Suppressor macrophage (primary cell): ENCODE measurements at places on chromosomes 5 and 9.

GRCh38 chr5:179271821-179272325, 73.4 kb downstream of the ADAMTS2 start:
- no peak for DNase-seq

- peak; percentile 11 for DNase-seq
Measured at GRCh38 chr5:56012281-56012963, 17.7 kb upstream of the IL6ST start.

DNA sequence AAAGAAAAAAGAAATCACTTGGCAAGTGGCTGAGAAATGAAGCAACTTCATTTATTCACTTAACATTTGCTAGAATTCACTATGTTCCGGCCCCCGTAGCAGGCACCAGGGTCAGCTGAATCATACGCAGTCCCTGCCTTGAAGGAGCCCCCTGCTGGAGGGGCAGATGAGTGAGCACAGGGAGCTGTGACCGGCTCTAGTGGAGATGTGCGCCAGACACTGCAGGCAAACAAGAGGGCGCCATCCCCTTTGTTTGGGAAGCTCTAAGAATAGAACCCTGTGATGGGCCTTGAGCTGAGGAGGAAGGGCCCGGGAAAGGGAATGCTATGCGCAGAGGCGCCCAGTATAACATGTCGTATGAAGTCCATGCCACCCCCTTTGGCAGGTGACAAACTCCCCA, 20.2 kb upstream of the RPL26L1 start:
- peak; percentile 40 for DNase-seq

- DNase-seq, result no peak
Measured at GRCh38 chr9:113712053-113712452, 164.1 kb upstream of the ZNF618 start.

DNA sequence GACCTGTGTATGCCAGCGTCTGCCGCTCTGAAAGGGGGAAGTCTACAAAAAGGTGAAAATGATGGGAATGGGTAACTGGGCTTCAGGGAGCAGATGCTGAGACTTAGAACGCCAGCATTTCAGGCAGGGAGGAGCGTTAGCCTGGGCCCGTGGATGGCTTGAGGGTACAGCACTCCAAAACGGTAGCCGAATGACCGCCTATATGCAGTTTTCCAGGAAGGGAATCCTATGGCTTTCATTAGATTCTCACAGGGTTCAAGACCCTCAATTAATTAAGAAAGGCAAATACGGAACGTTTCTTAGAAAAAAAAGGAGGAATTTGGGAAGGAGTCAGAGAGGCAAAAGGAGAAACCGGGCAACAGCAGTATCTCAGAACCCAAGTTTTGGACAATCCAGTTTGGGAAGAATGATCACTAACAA, 639 bp downstream of the AMACR start:
- no peak for DNase-seq

DNA sequence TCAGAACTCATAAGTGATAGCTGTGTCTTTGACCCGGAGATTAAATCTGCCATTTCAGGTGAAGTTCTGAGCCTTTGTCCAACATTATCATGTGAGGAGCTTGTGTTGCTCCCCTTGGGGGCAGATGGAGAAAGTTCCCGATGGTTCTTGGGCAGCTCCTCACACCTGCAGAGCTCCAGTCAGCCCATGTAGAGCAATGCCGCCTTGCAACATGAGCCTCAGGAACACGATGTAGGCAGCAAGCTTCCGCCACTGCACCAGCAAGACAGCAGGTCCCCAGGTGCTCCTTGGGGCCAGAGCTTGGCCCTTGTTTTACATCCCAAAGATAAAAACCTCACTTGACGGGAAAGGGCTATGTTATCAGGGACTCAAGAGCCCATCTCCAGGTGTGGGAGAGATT, 292.7 kb downstream of the IRX1 start:
- DNase-seq, result no peak

- DNase-seq, result no peak
Measured at GRCh38 chr5:90022002-90022710, 387.4 kb downstream of the CETN3 start.

GRCh38 chr5:158755986-158756385, 343.7 kb downstream of the EBF1 start:
- DNase-seq, result no peak

GRCh38 chr5:35303152-35303551, 72.9 kb upstream of the PRLR start:
- no peak for DNase-seq

DNA sequence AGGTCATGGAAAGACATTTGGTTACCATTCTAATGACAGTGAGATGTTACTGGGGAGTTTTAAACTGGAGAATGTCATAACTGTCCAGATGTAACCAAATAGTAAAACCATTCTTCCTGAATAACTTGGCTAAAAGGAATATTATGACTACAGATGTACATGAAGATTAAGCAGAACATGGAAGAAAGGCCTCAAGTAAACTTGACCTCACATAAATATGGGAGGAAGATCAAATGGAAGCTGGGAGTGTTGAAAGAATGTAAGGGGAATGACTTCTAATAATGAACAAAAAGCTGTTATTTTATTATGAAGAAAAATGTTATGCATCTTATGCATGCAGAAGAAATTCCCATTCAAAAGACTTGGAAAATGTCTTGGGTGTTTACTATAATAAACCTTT, 107.7 kb upstream of the CDKN2B start:
- no peak for DNase-seq

- DNase-seq, result no peak
Measured at GRCh38 chr9:117682955-117683710, 21.1 kb upstream of the TLR4 start.

GRCh38 chr5:912280-913091, 19.8 kb downstream of the TRIP13 start:
- no peak for DNase-seq

DNA sequence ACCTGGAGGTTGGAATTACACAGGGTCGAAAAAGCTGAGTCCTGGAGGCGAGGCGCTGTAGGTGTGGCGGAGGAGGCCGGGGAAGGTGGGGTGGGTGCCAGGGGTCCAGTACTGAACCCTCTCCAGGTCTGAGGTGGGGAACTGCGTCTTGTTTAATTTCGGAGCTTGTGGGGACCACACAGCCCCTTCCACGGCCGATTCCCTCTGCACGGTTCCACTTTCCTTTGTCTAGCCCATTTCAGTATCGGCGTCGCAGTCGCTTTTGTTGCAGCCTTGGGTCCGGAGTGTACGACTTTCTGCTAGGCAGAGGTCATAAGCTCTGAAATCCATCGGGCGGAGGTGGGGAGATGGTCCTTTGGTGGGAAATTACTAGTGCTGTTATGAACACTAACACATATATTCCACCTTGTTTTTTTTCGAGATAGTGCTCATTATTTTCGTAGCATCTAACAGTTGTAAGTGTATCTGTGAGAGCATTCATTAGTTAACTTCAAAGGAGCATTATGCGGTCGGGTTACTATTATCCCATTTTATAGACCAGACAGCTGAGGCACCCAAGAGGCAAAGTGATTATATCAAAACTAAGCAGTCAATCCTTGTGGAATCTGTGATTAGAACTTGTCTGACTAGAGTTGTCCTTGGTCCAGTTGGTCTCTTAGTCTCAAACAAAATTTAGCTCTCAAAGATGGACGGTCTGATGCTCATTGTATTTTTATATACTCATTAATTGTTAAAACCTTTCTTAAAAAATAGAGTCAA, 737 bp downstream of the RNF180 start:
- DNase-seq, result no peak

GRCh38 chr5:27855491-27855890, 817.1 kb upstream of the CDH9 start:
- DNase-seq, result no peak

- DNase-seq, result no peak
Measured at GRCh38 chr5:123365156-123365555, 58.0 kb downstream of the CEP120 start.

DNA sequence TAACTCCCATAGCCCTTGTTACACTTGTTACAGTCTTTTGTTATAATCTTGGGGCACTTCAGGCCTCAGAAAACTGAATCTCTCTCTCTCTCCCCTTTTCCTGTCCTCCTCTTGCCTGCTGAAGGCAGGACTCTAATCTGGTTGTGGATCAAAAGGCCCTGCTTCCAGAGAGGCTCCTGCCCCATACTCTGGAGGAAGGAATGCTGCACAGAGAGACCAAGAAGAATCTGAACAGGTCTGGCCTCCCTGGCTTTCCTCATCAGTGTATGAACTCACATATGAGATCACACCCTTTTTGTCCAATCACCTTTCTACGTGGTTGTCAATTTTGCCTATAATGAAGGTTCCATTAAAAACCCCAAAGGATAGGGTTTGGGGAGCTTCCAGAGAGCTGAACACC, 26.2 kb upstream of the LVRN start:
- no peak for DNase-seq

GRCh38 chr5:60522292-60522905, 177.6 kb downstream of the DEPDC1B start:
- DNase-seq, result peak; percentile 17

DNA sequence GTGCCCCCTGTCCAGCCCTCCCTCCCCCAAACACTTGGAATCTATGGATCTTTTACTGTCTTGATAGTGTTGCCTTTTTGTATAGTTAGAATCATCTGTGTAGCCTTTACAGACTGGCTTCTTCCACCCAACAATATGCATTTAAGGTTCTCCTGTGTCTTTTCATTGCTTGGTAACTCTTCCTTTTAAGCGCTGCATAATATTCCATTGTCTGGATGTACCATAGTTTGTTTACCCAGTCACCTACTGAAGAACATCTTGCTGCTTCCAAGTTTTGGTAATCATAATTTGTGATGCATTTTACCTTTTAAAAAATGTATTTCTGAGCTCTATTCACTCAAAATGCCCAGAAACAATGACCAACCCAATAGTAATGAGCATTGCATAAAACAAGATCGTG, 17.7 kb upstream of the LMX1B start:
- no peak for DNase-seq

- no peak for DNase-seq
Measured at GRCh38 chr5:113748403-113748802, 234.9 kb downstream of the YTHDC2 start.

GRCh38 chr5:28313321-28313951, 1275.0 kb upstream of the CDH9 start:
- DNase-seq, result no peak
